Lower lobe of right lung (tissue), 2 donors: ENCODE measurements at places on chromosomes 6 and 20. TPM values are rescaled to one million over a fixed set of nuclear protein-coding genes. Genes with fewer than 3 reads are reported as not detected.

DNA sequence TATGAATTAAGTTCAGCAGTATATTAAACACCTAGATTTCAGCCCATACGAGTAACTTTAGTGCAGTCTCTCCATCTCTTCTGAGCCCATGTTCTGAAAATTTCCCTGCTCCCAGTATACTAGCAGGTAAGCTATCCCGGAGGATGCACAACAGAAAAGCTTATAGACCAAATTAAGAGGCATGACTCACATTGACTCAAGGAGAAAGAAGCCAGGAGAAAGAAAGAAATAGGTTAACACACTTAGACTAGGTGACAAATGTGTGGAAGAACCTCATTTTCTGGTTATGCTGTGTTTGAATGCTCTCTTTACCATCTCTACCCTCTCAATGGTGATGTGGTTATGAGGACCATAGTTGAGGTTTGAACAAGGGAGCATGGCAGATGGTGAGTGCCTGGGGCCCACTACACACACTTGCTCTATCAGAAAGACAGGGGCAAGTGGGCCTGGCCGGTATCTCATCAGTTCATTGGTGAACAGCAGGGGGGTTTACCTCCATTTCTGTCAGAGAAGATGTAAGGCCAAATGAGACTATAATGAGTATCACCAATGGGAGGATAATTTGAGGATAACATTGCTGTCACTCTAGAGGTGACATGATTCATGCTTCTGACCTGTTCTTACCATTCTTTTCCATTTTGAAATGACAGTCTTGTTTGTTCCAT is 902.3 kb upstream of the FLRT3 start:
- H3K36me3 ChIP-seq, result no peaks in the 10 kb centered on the region
- no peak for DNase-seq
- no peaks in the 10 kb centered on the region for H3K27me3 ChIP-seq
- no peaks in the 10 kb centered on the region for H3K4me1 ChIP-seq
- no peak overlapping the region for H3K27ac ChIP-seq

- no peaks in the 10 kb centered on the region for H3K27me3 ChIP-seq
- H3K4me1 ChIP-seq, result peaks cover 19% of the 10 kb centered on the region
- DNase-seq, result no peak
- no peak overlapping the region for H3K27ac ChIP-seq
Measured at GRCh38 chr6:4010689-4011090, 68.2 kb downstream of the FAM217A start.

DNA sequence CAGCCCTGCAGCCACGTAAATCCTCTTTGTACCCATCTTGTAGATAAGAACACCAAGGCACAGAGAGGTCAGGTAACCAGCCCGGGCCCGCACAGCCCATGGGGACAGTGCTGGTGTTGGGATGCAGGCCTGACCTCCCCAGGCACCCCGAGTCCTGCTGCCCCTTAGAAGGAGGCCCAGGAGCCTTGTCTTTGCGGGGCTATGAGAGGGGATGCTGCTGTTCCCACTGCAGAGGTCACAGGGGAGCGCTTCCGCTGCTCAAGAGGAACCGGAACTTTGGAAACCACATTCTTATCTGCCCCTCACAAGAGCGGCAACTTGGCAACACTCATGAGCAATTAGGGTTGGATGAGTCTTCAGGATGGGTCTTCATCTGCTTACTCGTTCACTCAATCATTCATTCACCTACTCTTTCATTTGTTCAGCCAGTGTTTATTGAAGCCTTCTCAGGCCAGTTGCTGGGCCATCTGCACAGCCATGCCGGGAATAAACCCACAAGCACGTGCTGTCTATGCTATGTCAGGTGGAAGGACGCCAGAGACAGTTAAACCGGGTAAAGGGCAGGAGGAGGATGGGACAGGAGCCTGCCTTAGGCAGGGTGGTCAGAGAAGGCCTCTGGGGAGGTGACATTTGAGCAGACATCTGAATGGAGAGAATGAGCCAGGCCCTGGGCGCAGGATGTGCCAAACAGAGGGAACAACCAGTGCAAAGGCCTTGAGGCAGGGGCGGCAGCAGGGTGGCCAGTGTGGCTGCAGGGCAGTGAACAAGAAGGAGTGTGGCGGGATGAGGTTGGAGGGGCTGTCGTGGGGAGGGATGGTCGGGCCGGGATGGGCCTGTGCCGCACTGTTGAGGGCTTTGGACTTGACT is 60.8 kb downstream of the RBM38 start:
- H3K36me3 ChIP-seq, result no peaks in the 10 kb centered on the region
- peaks cover 23% of the 10 kb centered on the region for H3K4me1 ChIP-seq
- peaks cover 4% of the 10 kb centered on the region for H3K27me3 ChIP-seq
- no peak for DNase-seq
- H3K4me3 ChIP-seq, result no peak overlapping the region
- H3K27ac ChIP-seq, result peak overlapping the region; percentile 25

The RBM12 gene
- 70.5 TPM for total RNA-seq

DNA sequence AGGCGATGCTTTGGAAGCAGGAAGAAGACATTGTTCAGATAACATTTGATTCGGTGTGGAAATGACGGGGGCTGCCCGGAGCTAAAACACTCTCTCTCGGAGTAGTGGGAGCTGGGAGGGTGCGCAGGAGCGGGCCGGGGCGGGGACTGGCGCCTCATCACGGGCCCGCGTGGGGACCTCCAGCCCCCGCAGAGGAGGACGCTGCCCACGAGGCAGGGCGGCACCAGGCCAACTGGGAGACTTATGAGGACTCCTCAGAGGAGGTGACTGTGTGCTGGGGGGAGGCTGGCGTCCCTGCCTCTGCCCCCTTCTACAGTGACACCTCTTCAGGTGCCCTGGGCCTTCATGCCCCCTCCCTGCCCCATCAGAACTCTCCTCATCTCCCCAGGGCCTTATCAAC is 15.2 kb downstream of the DDO start:
- H3K4me1 ChIP-seq, result peaks cover 9% of the 10 kb centered on the region
- H3K36me3 ChIP-seq, result no peaks in the 10 kb centered on the region
- DNase-seq, result no peak
- H3K27ac ChIP-seq, result peak overlapping the region; percentile 19
- H3K27me3 ChIP-seq, result no peaks in the 10 kb centered on the region
- peak overlapping the region; percentile 47 for H3K4me3 ChIP-seq
